Activated CD4-positive, alpha-beta T cell treated with anti-CD3 and anti-CD28 coated beads, Interleukin-10, Interleukin-2, amounts not matched to agents 100 ng/mL and 50 ng/mL, durations not matched to agents 16 hours and 8 hours (primary cell): ENCODE measurements at places on chromosomes 7 and 10.

- peak; percentile 29 for DNase-seq
Measured at GRCh38 chr7:80060218-80060806, 74.3 kb upstream of the GNAI1 start.

- DNase-seq: no peak
Measured at GRCh38 chr10:103916254-103916653, 1.7 kb downstream of the STN1 start.

- DNase-seq: no peak
Measured at GRCh38 chr7:45171946-45172345, 14.4 kb downstream of the RAMP3 start.

- no peak for DNase-seq
Measured at GRCh38 chr10:22780474-22780885, 66.1 kb upstream of the PIP4K2A start.

GRCh38 chr10:23472181-23472580, 33.3 kb downstream of the OTUD1 start:
- no peak for DNase-seq

DNA sequence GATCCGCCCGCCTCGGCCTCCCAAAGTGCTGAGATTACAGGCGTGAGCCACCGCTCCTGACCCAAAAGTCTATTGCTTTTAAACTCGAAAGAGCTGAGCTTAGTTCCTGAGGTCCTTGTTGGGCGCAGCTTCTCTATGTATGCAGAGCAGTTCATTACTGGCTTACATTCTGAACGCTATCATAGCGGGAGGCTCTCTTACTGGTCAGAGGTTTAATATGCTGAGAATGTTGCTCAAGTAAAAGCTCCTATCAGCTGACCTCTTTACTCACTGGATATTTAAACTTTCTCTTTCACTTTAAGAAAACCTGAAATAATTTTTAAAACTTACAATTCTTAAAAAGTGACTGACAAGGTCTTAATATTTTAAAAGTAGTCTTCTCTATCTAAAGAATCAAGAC, 160.8 kb upstream of the WNT16 start:
- no peak for DNase-seq

- DNase-seq: no peak
Measured at GRCh38 chr7:20562461-20562860, 53.0 kb upstream of the ABCB5 start.

DNA sequence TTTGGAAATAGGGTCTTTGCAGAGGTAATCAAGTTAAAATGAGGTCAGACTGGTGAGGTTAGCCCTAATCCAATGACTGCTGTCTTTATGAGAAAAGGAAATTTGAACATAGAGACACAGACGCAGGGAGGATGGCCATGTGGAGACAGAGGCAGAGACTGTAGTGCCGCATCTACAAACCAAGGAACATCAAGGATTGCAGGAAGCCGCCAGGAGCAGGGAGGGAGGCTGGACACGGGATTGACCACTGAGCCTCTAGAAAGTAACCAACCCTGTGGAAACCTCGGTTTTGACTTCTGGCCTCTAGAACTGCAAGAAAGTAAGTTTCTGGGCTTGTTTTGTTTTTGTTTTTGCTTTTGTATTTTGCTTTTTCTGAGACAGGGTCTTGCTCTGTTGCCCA, 68.4 kb upstream of the ADAM12 start:
- no peak for DNase-seq

DNA sequence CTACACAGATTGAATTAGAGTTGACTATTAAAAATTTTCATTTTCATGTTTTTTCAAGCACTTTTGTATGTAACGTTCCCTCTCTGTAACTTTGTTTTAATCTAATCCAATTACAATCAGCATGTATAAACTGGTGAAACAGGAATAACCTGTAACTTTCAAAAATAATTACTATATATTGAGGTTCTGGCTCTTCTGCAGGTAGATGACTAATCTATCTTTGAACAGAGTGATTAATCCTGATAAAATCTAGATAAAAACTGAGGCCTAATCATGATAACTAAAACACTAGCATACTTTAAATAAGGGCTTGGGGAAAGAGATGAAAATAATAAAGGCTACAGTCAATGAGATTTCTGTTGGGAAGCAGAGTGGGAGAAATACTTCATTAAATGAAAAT, 101.6 kb upstream of the KCND2 start:
- no peak for DNase-seq

DNA sequence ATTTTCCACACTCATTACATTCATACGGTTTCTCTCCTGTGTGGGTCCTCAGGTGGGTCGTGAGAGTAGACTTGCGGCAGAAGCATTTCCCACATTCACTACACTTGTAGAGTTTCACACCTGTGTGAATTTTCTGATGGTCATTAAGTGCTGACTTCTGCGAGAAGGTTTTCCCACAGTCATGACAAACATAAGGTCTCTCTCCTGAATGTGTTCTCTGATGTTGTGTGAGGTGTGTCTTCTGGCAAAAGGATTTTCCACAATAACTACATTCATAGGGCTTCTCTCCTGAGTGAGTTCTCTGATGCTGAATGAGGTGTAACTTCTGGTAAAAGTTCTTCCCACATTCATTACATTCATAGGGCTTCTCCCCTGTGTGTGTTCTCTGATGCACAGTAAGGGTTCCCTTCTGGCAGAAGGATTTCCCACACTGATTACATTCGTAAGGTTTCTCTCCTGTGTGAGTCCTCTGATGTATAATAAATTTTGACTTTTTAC, 15.1 kb downstream of the ZNF12 start:
- no peak for DNase-seq

- no peak for DNase-seq
Measured at GRCh38 chr10:36188461-36188860, 546.4 kb upstream of the FZD8 start.

- no peak for DNase-seq
Measured at GRCh38 chr7:5406957-5407945, 16.4 kb downstream of the TNRC18 start.

DNA sequence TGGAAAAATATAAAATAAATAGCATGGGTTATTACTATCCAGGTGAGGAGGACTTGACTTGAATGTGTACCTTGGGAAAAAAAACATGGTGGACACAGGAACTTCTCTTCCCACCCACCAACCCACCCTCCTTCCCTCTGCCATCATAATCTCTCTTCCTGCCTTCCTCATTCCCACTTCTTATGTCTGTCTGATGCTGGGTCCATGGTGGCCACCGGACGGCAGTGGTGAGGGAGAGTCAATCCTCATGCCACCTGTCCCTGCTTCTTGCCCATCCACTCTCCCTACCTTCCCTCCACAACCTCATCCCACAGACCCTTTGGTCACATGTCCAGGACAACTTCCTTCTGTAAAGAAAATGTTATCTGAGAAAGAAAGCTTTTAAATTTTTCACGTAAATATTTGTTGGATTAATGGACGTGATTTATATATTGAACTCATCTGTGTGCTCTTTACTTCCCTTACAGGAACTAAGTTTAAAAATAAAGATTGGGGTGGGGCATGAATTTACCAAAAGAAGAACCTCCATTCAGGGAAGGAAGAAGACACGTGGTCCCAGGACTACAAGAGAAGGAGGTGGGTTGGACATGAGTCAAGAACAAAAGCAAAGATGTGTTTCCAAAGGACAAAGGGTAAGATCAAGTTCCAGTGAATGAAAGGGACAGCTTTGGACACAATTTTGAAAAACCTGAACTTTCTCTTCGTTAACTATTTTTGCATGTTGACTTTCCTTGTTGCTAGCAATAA, 104.5 kb downstream of the PIP4K2A start:
- DNase-seq: no peak

DNA sequence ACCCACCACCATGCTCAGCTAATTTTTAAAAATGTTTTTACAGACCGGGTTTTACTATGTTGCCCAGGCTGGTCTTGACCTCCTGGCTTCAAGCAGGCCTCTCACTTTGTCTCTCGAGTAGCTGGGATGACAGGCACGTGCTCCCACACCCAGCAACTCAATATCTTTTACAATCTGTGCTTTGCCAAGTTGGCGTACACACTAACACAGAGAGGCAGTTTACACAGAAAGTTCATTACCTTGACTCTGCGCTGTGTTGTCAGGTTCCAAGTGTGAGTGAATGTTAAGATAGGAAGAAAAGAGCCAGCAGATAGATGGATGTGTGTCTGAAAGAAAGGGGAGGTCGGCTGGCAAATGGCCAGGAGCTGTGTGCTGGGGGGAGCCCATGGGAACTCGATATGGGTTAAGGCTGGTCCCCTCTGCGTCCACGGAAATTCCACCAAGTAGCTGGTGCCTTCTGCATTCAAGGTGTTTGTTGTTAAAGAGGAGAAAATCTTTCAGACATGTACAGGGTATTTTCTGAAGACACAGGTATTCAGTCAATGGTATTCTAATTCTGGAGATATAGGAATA, 299.8 kb downstream of the CAMK1D start:
- no peak for DNase-seq

DNA sequence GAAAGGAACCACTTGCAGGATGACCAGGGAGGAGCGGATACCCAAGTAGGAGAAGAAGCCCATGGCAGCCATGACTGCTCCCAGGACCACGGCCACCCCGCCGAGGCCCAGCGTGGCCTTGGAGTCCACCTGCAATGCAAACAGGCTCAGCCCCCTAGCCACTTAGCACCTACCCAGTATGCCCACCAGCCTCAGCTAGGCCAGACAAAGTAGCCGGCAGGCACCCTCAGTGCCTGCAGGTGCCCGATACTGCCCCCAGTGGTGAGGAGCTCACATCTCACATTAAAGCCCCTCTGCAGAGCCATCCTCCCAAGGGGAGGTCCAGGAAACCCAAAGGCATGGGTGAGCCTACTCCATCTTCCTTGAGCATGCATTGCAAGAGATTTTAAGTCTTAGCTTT, 6.6 kb downstream of the NPC1L1 start:
- peak; percentile 70 for DNase-seq

DNA sequence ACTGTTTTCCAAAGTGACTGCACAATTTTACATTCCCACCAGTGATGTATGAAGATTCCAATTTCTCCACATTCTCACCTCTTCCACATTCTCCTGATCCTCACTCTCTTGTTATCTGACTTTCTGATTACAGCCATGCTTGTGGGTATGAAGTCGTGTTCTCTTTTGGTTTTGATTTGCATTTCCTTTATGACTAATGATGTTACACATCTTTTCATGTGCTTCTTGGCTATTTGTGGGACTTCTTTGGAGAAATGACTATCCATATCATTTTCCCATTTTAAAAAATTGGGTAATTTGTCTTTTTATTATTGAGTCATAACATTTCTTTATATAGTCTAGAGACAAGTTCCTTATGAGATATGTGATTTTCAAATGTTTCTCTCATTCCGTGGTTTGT, 10.5 kb upstream of the GIMAP8 start:
- DNase-seq: peak; percentile 38

DNA sequence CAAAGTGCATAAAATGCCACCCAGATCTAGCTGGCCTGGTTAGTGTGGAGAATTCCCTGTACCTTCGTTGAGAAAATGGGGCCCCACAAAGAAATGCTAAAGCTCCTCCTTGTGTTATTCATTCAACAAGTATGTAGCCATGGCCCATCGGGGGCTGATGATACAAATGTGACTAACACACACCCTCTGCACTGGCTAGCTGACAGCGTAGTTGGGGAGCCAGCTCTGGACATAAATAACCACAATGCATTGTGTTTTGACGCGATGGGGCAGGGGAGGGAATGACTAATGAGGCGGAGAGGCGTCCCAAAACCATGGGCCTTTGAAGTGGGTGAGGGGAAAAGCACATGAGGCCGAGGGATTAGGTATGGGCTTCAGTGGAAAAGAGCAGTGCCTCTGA, 28.2 kb upstream of the ASL start:
- DNase-seq: no peak

- no peak for DNase-seq
Measured at GRCh38 chr7:148975896-148976295, 52.4 kb downstream of the PDIA4 start.

DNA sequence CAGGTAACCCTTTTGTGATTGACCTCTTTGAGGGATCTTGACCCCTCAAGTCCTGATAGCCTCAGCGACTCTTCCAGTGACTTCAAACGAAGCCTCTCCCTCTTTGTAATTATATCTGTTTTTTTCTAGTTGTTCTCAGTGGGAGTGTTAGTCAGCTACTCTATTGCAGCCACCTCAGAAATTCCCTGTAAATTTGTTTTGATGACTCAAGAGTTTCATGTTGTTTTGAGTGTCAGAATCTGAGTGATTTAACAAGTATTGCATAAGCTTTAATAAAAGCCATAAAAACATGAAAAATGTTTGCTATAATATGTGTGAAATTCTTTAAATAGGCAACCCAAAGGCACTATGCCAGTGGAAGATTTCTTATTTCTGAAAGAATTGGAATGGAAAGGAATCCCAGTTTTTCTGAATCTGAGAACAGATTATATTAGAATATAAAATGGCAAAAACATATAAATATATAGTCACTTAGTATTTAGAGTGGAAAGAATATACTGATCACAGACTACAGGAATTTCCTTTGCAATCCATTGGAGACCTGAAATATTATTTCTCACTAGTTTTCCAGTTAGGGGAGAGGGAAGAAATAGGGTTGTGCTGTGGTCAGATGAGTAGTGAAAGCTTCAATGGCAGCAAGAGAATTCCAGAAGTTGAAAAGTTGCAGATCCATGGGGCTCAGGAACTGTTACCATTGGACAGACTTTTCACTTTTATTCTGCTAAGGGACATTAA, 94.4 kb upstream of the SEMA3C start:
- peak; percentile 1 for DNase-seq

DNA sequence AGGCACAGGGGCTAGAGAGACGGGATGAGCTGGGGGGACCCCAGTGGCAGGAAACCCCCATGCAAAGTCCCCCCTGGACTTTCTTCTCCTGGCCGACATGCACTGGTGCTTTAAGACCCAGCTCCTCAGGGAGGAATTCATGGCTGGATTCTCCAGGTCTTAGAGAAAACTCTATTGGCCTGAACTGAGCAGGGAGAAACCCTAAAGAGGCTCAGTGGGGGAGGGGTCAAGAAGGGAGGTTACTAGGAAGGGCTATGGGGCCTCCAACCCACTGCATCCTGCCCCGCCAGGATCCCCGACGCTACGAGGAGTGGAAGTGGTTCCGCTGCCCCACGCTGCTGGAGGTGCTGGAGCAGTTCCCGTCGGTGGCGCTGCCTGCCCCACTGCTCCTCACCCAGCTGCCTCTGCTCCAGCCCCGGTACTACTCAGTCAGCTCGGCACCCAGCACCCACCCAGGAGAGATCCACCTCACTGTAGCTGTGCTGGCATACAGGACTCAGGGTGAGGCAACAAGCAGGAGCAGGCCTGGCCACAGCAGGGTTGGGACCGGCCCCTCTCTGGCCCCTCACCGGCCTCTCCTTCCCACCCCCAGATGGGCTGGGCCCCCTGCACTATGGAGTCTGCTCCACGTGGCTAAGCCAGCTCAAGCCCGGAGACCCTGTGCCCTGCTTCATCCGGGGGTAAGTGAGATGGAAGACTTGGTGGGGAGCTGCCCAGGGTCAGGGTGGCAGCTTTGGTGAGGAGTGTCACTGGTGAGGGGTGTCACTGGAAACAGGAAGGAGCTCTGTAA, 13.8 kb downstream of the ATG9B start:
- peak; percentile 61 for DNase-seq

- DNase-seq: no peak
Measured at GRCh38 chr10:66813122-66813521, 112.7 kb upstream of the LRRTM3 start.
